ENCODE measurements at places on chromosomes 7 and 10.

DNA sequence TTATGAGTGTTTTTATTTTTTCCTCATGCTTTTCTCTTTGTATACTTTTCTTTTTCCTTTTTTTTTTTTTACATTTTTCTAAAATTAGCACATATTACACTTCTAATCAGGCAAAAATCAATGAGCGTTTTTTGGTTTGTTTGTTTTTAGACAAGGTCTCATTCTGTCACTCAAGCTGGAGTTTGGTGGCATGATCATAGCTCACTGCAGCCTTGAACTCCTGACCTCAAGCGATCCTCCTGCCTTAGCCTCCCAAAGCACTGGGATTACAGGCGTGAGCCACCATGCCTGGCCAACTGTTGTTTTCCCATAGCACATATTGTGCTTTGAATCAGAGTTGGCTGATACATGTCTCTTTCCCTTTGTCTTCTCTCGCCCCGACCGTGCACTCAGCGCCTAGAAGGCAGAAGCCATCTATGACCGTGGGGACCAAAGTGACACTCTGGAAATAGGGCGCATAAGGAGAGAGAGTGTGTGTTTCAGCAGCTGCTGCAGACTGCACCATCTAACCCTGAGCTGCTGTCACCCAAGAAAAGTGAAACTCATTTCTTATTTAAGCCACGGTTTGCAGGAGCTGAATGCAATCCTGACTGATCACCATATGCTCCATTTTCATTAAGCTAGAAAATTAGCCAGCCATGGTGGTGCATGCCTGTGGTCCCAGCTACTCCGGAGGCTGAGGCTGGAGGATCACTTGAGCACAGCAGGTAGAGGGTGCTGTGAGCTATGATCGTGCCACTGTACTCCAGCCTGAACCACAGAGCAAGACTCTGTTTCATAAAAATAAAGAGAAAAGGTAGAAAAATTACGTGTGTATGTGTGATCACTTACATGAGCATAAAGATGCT is 41.4 kb upstream of the GTF2I start:
- no peak for DNase-seq

- no peak for DNase-seq
Measured at GRCh38 chr7:47074702-47075153, 507.2 kb downstream of the TNS3 start.

DNA sequence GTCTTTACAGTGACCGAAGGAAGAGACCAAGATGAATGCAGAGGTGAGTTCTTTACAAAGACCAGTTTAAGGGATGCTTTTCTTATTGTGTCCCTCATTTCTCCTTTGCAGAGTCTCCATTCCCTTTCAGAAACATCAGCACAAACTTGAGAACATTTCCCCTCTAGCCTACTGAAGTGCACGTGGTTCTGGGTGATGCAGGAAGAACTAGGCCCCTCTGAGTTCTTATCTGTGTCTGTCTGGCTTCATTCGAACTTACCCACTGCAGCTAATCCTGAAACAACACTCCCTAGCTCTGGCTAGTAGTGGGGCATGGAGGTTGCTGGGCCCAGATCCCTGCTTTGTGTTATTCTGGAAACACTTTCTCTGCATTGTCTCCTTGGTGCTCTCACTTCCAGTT is 12.6 kb downstream of the BLVRA start:
- DNase-seq = no peak

- DNase-seq = no peak
Measured at GRCh38 chr7:149886018-149886415, 12.2 kb downstream of the ATP6V0E2 start.

DNA sequence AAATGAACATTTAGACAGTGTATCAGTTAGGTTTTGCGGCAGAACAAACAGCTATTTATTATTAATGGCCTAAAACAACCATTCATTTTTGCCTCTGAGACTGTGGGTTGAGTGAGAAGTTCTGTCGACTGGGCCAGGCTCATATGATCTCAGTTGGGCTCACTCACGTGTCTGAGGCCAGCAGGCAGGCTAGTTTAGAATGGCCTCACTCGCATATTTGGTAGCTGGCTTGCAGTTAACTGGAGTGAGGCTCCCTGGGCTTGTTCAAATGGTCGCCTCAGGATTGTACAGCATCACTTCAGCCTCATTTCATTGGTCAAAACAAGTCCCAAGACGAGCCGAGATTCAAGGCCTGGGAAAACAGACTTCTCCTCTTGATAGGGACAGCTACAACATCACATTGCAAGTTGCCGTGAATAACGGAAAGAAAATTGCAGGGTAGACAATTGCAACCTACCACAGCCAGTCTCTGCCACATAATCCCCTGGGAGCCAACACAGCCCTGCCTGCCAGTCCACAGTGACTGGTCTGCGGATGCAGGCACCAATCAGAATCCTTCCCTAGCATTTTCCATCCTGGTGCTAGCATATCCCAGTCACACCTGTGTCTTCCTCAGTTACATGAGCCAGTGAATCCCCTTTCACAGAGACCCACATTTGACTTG is 23.1 kb upstream of the PPIF start:
- no peak for DNase-seq

GRCh38 chr10:103695584-103696005 is 159.8 kb downstream of the SH3PXD2A start:
- DNase-seq = no peak

DNA sequence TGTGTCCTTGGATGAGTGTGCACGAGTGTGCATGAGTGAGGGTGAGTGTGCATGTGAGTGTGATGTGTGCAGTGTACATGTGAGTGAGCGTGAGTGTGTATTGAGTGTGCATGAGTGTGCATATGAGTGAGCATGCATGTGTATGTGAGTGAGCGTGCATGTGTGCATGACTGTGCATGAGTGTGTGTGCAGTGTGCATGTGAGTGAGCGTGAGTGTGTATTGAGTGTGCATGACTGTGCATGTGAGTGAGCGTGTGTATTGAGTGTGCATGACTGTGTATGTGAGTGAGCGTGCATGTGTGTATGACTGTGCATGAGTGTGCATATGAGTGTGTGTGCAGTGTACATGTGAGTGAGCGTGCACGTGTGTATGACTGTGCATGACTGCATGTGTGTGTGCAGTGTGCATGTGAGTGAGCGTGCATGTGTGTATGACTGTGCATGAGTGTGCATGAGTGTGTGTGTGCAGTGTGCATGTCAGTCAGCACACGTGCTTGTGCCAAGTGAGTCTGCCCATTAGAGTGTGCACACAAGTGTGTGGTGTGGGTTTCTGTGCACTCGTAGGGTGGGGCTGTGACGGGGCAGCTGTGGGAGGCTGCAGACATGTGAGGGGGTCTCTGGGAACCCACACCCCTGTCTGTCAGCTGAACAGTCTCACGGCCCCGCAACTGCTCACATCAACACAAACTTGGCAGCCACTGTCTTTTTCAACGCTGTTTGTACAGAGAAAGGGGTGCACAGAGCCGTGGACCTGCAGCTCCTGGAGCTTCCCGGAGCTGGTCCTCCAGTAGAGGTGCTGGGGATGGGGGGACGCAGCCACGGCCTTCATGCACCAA is 14.8 kb downstream of the FOXL3 start:
- DNase-seq = no peak

- DNase-seq = no peak
Measured at GRCh38 chr10:20350509-20350908, 534.3 kb downstream of the PLXDC2 start.

DNA sequence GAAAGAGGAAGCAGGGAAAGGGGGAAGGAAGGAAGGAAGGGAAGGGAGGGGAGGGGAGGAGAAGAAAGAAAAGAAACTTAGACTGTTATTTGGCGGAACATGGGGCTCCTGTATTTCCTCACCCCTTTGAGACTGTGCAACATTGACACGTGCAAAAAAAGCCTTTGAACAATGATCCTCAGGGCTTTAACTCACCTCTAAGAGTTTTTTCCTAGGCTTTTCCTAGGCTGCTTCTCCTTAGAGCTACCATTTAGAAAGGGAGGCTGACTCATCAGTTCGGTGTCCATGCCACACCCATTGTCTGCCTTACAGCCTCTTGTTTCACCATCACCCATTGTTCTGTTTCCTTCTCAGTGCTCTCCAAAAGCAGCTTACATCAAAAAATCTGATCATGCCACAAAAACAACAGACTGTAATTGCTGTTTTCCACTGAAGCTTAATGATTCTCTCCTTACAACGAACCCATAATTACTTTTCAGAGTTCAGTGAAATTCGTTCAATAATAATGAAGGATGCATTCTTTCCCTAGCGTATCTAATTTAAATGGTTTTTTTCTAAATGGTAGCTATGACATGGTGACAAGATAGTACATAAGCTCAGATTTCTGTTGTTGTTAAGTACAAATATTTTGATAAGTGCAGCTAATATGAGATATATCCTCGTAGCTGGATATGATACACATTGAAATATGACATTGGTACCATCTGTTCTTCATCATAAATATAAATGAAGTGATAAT is 90.8 kb downstream of the PRLHR start:
- no peak for DNase-seq

- no peak for DNase-seq
Measured at GRCh38 chr7:114085313-114085591, 166.4 kb upstream of the PPP1R3A start.

DNA sequence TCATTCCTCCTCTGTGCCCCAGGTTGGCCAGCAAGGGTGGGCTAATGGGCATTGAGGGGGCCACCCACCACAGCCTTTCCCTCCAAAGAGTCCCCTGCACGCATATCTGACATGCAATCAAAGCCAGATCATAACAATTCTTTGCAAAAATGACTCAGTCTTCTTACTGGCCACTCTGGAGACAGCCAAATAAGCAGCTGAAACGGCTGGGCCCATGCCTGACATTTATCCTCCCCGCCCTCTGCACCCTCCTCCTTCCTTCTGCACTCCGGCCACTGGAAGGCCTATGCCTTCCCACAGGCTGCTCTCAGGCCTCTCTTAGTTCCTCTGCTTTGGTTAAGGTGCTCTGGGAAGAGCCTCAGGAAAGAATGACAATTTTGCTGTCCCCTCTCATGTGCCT is 29.2 kb upstream of the NPFFR1 start:
- no peak for DNase-seq

DNA sequence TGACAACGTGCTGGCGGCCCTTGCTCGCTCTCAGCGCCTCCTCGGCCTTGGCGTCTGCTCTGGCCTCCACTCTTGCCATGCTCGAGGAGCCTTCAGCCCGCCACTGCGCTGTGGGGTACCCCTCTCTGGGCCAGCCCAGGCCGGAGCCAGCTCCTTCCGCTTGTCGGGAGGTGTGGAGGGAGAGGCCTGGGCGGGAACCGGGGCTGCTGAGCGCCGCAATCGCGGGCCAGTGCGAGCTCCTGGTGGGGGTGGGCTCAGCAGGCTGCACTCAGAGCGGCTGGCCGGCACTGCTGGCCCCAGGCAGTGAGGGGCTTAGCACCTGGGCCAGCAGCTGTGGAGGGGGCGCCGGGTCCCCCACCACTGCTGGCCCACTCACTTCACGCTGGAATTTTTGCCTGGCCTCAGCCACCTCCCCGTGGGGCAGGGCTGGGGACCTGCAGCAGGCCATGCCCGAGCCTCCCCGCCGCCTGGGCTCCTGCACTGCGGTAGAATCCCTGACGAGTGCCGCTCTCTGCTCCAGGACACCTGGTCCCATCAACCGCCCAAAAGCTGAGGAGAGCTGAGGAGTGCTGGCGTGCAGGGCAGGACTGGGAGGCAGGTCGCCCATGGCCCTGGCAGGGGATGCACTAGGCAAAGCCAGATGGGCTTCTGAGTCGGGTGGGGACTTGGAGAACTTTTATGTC is 372.2 kb upstream of the NRG3 start:
- no peak for DNase-seq

- DNase-seq = no peak
Measured at GRCh38 chr7:156783864-156784263, 109.1 kb downstream of the LMBR1 start.

GRCh38 chr10:1107679-1108078 is 51.5 kb downstream of the WDR37 start:
- no peak for DNase-seq

GRCh38 chr7:27030393-27031050 is 65.3 kb downstream of the HOXA1 start:
- DNase-seq = no peak

DNA sequence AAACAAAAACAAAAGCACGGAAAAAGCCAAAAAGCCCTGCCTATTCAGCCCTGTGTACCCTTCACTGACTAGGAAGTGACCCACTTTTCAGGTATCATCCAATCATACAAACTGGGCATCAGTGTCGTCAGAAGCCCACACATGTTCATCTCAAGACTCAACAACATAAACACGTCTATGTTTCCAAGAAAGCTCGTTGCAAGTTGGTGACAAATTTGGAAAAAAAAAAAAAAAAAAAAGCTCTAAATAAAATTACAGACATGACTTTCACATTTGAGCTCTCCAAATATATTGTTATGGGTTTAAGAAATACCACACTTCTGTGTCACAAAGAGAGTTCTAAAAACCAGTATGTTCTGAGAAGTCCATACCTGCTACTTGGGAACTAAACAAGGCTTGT is 204.7 kb upstream of the KLF14 start:
- DNase-seq = no peak

- DNase-seq = no peak
Measured at GRCh38 chr7:74033372-74034311, 5.7 kb downstream of the ELN start.

DNA sequence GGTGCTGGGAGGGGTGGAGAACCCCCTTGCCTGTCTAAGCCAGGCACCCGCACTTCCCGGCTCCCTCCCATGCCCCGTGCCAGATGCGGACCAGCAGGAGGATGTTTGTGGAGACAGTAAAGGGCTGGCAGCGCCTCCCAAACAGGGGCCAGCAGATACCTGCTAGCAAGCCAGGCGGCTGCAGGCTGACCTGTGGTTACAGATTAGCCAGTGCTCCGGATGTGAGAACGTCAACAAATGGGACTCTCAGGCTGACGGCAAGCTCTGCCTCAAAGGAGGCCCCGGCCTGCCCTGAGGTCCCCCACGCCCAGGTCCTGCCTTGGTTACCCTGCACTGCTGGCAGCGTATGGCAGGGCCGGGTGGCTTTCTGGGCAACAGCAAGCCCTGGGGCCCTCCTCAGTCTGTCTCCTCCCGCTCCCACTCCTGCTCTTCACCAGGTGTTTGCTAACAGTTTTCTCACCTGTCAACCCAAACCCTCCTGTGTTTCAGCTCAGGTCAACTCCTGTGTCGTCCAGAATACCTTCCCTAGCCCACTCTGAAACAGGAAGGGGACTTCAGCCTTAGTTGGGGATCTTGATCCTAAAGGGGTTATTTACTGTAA is 85.4 kb downstream of the NEURL1 start:
- no peak for DNase-seq

DNA sequence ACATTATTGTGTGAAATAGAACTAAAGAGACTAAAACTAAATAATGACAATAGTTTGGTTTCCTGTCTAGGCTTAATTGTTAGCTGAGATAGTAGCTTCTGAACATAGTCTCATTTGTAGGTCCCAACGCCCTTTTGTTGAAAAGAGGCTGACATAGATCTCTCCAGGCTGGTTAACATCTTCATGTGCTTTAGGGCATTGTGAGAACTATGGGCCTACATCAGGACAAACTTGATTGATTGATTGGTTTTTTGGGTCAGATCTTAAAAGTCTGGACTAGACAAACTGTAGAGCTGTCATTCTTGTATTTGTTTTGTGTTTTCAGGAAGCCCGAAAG is 869 bp downstream of the CHCHD1 start:
- no peak for DNase-seq

- DNase-seq = no peak
Measured at GRCh38 chr10:72889391-72889831, 4.1 kb upstream of the OIT3 start.

Data from esophagus squamous epithelium (tissue), 5 donors.